ENCODE measurements at places on chromosomes 6 and 20. TPM values are rescaled to one million over a fixed set of nuclear protein-coding genes. Genes with fewer than 3 reads are reported as not detected.

DNA sequence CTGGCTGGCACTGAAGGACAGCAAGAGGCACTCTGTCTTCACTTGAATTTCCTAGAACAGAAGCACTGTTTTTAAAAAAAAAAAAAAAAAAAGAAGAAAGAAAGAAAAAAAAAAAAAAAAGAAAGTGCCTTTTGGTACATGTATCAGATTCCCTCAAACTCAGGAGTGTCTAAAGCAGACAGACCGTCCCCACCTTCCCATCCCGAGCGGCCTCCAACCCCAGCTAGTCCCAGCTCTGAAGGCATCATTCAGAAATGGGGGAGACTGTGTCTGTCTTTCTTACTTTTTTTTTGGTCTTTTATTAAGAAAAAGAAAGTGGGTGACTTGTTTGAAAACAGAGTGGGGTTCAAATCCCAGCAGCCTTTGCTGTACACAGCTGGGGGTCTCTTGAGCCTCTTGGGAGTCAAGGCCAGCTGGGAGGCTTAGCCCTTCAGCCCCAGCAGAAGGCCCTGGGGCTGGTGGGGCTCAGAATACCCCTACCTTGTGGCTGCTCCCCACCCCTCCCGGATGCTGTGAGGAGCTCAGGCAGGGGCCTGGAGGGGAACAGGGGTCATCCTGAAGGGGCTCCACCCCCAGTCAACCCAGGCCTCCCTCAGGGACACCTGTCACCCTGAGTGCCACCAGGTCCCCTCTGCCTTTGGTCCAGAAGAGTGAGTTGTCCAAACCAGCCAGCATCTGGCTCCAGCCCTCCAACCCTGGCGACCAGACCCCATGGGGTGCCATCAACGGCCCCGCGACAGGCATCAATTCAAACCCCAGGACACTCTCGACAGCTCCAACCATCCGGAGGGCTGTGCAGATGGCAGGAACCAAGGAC, 128.3 kb downstream of the TAF4 start:
- no peak for DNase-seq
- no peaks in the 10 kb centered on the region for H3K27me3 ChIP-seq
- no peaks in the 10 kb centered on the region for H3K36me3 ChIP-seq
- no peak overlapping the region for H3K4me3 ChIP-seq
- H3K4me1 ChIP-seq, result no peaks in the 10 kb centered on the region
- no peak overlapping the region for H3K27ac ChIP-seq

GRCh38 chr6:137707590-137708360, 159.3 kb upstream of the TNFAIP3 start:
- H3K4me1 ChIP-seq, result peaks cover 18% of the 10 kb centered on the region
- no peaks in the 10 kb centered on the region for H3K27me3 ChIP-seq
- H3K36me3 ChIP-seq, result no peaks in the 10 kb centered on the region
- no peak overlapping the region for H3K27ac ChIP-seq

DNA sequence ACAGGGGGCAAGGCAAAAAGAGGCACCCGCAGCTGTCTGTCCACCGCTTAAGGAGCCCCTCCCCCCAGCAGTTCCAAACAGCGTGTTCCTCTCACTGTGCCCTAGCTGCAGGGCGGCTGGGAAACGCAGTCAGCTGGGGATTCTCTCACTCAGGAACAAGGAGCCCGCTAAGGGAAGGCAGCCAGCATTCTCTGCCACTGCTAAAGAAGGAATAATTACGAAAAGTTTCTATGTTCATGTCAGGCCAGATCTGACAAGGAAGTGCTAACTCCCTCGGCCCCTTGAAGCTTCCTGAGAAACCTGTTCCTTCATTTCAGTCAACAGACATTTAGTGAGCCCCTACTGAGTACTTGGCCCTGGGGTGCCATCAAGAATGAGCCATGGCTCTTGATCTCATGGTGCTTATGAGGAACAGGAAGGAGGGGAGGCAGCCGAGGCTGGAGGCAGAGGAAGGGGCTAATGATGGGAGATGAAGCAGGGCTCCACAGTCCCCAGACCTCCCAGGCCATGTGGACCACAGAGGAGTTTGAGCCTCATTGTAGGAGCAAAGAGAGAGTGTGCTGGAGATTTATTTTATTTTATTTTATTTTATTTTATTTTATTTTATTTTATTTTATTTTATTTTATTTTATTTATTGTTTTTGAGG, 101.7 kb upstream of the PMEPA1 start:
- H3K27ac ChIP-seq, result no peak overlapping the region
- H3K4me1 ChIP-seq, result no peaks in the 10 kb centered on the region
- no peak overlapping the region for H3K4me3 ChIP-seq
- no peak for DNase-seq

DNA sequence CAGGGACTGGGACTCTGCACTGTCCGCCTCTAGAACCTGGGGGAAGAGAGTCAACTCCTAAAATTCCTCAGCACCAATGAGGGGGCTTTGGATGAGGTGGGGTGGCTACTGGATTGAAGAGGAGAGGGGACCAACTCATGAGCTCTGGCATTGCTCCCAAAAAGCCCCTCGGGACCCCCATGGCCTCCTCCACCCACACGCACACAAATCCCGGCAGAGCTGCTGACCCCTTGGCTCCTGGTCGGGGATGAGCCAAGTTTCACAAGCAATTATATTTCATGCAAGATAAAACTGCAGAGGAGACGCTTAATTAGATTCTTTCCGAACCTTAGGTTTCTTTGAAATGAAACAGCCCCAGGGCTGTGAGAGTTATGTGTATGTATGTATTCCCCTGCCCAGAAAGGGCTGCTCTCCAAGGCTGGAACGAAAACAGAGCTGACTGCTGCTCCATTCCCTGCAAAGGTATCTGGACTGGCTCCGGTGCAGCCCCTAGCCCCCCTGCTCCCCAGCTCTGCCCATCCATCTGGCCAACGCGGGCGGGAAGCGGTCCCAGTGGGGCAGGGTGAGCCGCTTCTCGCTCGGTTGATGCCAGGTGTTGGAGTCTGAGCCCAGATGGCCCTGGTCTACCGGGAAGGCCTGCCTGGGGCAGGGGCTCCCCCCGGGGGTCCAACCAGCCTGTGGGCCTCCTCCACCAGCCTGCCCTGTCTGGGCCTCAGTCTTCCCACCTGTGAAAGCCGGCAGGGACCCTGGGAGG, 46.8 kb upstream of the STX16 start:
- H3K4me3 ChIP-seq, result no peak overlapping the region
- H3K27ac ChIP-seq, result no peak overlapping the region
- H3K36me3 ChIP-seq, result no peaks in the 10 kb centered on the region
- H3K27me3 ChIP-seq, result no peaks in the 10 kb centered on the region

DNA sequence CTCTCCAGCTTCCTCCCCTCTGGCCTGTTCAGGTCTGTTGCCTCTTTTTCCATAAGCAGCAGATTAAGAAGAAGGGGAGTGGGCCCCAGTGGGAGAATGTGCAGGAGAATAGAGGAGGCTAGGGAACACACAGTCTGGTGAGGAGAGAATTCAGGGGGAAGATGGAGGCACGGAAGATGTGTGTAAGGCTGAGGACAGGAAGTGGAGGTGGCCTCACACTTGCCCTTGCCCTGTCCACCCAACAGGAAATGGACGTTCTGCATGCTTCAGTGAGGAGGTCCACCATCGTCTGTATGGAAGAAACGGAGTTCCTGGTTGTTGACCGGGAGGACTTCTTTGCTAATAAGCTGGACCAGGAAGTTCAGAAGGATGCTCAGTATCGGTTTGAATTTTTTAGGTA, 16.0 kb downstream of the CNBD2 start:
- no peak for DNase-seq
- no peak overlapping the region for H3K27ac ChIP-seq
- peaks cover 2% of the 10 kb centered on the region for H3K27me3 ChIP-seq

GRCh38 chr20:56414842-56415765, 3.0 kb downstream of the CASS4 start:
- no peaks in the 10 kb centered on the region for H3K27me3 ChIP-seq
- no peaks in the 10 kb centered on the region for H3K36me3 ChIP-seq
- no peak for DNase-seq

DNA sequence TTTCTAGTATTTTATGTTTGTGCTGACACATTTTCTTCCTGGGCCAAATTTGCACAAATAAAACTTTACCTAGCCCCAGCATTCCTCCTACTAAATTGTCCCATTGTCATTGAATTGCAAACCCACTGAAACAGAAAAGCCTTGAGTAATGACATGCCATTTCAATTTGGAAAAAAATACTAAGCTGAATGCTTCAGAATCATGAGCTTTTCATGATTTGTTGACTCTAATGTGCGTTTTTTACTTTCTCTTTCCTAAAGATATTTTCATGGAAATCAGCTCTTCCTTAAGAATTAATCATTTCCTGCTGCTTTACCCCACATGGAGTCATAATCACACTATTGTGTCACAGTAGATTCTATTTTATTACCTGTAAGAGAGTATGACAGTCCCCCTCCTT, 47.4 kb downstream of the TRDN start:
- peaks cover 11% of the 10 kb centered on the region for H3K4me1 ChIP-seq
- no peak for DNase-seq
- H3K27me3 ChIP-seq, result no peaks in the 10 kb centered on the region
- no peak overlapping the region for H3K4me3 ChIP-seq

- H3K4me1 ChIP-seq, result no peaks in the 10 kb centered on the region
- no peak overlapping the region for H3K27ac ChIP-seq
- no peaks in the 10 kb centered on the region for H3K36me3 ChIP-seq
- no peak overlapping the region for H3K4me3 ChIP-seq
- no peak for DNase-seq
Observed at GRCh38 chr20:54608039-54608745, 132.8 kb downstream of the DOK5 start.

MTFR2 gene
- total RNA-seq, result 1.3 TPM

ELOVL2 gene
- 0.06 TPM for total RNA-seq

TINAG gene
- total RNA-seq, result not detected

RAMACL gene
- 0.14 TPM for total RNA-seq

POU3F2 gene
- total RNA-seq, result 1.3 TPM

TDRD6 gene
- total RNA-seq, result 0.28 TPM

CASS4 gene
- 0.07 TPM for total RNA-seq

MACROD2 gene
- 6.1 TPM for total RNA-seq

C20orf173 gene
- not detected for total RNA-seq

All from cardiac muscle cell (in vitro differentiated cells and primary cell).